ENCODE measurements at places on chromosomes 12 and 14.

DNA sequence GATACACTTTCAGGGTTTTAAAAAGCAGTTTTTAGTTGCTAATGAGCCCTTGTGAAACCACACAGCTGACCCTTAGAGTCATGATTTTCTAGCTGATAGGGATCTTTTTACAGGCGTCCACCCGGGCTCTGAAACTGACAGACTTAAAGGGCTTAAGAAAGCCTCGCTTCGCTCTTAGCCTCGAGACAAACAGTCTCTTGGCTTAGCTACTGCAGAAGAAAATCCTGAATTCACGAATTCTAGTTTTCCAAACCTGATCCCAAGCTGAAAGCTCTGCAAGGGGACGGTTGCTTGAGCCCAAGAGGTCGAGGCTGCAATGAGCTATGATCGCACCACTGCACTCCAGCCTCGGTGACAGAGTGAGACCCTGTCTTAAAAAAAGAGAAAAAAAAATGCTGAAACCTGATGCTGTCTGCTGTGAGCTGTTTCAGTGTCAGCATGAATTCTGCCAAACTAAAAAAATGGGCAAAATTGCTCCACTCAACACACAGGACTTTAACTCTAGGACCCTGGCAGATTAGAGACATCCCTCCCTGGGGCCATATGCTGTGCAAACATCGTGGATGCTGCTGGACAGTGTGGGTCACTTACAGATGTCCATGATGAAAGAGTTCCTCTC is 3.1 kb upstream of the HPD start:
- no peak for DNase-seq

DNA sequence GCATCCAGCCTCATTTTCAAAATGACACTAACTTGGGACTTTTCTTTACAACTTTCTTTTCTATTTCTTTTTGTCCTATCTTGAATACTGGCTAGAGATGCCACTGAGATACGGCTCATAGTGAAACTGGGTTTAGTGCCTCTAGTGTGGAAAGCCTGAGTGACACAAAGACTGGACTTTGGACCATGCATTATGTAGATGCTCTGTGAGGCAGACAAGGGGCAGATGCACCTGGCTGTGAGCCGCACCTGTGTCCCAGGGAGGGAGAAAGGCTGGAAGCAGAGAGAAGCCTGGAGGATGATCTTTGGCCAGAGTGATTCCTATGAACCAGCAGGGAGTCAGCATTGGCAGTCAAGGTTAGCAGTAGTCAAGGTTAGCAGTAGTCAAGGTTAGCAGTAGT is 852.3 kb upstream of the TMEM132C start:
- DNase-seq: no peak

DNA sequence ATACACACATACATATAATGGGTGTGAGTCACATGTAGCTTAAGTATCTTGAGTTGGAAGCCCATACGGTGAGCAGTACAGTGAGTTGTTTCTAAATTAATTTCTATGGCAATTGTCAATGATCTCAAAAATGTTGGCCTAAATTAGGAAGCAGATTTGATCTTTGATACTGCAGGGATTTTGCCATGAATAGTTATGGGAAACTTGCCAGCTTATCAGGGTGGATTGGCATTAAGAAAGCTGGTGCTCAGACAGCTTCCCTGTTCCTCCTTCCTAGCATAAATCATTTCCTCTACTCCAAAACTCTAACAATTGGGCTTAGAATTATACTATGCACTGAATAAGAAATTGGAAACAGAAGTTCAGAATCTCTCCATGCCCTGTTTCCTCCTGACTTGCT is 150.9 kb upstream of the FRMD6 start:
- DNase-seq: no peak

GRCh38 chr12:15368812-15369211 is 46.5 kb downstream of the PTPRO start:
- no peak for DNase-seq
